ENCODE measurements at places on chromosomes 11 and 22.

DNA sequence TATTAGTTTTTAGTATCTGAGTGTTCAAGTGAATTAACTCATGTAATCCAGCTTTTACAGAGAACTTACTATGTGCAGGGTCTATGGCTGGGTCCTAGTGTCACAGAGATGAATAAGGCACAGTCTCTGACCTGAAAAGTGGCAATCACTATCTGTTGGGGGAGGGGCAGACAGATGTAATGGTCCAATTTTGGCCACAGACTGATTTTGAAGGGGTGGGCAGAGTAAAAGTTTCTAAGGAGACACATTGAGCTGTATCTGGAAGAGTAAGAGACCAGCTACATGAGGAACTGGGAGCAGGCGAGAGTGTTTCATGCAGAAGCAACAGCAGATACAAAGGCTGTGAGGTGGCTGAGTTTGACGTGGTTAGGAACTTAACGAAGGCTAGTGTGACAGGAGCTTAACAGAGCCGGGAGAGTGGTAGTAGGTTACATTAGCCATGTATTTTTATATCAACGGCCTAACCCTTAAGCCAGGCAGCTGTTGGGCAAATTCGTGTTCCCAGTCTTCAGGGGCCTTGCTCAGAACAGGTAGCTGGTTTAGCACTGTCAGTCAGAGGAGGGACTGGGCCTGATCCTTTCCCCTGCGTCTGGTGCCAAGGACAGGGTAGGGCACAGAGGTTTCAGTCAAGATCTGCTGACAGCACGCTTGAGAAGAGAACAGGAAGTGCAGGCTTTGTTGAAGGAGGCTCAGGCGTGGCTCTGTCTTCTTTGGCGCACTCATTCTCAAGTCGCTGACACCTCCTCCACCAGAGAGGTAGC, 1.4 kb upstream of the STIM1 start:
- DNase-seq: peak; percentile 49

DNA sequence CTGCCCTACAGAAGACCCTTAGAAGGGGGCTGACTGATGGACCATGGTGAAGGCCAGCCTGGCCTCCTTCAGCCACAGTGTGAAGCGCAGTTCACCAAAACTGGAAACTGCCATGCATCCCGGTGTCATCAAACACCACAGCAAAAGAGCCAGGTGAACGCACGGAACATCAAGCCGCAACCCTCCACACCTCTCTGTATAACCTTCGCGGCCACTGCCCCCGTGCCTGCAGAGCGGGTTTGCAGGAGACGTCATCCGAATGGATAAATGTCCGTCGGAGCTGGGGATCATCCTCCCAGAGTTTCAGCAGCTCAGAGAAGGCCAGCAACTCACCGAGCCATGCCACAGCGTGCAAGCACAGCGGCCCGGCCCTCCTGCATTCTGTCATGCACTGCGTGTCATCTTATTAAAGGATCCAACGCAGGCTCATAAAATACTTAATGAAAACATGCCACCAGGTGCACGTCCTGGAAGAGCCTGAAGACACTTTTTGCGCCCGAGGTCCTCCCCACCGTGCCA, 309.9 kb downstream of the BRD1 start:
- DNase-seq: no peak

DNA sequence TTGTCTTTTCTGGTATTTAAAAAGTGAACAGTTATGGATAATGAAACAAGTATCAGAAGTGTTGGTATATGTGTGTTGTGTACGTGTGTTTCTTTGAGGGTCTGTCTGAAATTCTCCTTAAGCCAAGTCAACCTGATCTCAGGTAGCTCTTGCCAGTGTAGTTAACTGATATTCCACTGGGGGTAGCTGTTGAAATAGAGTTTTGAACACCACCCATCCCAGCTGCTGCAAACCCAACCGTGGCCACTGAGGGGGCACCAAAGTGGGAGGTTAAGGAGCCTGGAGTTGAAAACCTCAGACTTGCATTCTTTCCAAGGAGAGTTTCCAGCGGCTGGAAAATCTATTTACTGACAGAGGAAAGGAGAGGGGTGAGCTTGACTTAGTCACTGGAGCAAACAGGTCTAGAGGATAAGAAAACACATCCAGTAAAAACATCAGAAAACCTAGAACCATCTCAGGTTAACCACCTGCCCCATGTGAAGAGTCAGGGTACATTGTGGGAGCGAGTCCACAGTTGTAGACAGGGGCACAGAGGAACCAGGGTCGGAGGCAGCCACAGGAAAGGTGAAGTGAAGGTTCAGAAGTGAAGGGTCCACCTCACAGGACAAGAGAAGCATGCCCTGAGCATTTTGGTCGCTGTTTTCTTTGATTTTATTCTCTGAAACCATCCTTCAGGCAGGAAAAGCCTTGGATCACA, 8.8 kb upstream of the CUL5 start:
- DNase-seq: no peak

DNA sequence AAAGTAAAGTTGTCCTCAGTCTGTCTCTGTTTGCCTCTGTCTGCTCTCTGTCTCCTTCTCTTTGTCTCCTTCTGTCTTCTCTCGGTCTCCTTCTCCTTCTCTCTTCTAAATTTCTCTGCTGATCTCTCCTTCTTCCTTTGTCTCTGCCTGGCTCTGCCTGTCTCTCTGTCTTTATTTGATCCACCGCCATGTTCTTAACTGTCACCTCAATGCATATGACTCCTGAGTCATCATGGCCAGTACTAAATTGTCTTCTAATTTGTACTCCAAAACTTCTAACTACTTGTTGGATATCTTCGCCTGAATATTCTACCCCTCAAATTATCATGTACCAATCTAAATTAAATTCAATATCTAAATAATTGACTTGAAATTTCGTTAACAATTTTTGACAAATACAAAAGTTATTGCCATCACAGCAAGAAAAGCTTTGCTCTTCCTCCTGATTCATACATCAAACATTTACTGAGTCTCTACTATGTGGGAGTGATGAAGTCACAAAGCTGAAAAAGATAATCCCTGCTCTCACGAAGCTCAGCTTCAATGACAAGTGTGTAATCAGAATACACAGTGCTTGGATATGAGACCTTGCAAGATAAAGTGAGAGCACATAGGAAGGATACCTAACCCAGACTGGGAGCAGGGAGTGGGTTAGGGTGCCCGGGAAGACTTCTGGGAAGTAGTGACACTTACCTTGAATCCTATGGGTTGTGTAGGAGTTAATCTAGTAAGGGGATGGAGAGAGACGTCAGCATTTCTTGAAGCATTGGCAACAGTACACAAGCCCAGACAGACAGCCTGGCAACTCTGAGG, 193.0 kb downstream of the MAML2 start:
- no peak for DNase-seq

GRCh38 chr11:41201156-41201555, 258.3 kb downstream of the LRRC4C start:
- no peak for DNase-seq

DNA sequence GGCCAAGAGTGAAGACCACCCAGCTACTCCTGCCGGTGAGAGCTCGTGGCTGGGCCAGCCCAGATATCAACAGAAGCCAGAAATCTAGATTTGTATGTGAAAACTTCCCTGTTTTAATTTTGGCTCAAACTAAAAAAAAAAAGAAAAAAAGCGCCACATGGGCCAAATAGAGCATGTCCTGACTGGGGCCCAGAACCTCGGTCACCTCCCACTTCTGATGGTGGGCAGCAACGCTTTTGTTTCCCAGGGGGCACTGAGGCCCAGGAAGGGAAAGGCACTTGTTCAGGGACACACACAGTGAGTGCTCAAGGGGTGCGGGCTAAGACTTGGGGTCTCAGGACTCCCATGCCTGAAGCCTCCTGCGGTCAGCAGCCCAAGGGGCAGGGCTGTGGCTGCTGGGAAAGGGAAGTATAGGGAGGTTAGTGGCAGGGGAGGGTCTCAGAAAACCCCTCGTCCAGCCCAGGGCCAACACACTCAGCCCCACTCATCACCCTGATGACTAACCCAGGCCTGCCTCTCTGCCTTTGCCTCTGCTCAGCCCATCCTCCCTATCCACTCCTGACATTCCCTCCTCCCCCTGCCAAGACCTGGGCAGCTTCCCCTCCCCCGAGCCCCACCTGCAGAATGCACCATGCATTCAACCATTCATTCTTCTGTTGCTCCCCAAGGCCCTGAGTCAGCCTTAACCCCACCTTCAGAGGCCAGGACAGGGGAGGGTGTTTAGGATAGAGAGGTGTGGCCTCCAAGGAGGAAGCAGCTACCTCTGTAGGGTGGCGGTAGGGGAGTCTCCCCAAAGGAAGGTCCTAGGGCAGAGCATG, 30.0 kb upstream of the TCF20 start:
- no peak for DNase-seq

GRCh38 chr22:23682077-23682476, 8.7 kb upstream of the RGL4 start:
- no peak for DNase-seq

DNA sequence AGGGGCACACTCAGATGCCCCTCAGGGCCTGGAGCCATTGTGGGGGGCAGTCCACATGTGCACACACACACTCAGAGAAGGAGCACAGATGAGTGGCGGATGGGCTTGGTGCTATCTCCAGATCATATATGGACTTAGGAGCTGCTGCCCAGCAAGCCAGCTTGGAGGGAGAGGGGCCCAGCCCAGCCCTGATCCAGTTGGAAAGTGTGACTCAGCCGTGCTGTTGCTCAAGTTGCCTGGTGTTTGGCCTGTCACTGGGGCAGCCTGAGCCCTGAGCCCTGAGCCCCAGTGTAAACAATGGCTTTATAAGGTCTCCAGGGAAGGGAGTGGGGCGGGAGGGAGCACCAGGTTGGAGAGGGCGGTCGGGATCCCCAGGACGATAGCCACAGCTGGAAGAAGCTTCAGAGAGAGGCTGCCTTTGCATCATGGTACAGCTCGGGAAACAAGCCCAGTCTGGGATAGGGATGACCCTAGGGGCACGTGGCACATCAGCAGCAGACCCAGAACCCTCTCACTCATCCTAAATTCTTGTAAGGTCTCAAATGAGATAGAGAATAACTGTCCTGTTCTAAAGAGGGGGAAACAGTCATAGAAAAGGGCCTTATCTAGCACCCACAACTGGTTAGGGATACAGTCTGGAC, 4.8 kb downstream of the SELENOM start:
- no peak for DNase-seq

DNA sequence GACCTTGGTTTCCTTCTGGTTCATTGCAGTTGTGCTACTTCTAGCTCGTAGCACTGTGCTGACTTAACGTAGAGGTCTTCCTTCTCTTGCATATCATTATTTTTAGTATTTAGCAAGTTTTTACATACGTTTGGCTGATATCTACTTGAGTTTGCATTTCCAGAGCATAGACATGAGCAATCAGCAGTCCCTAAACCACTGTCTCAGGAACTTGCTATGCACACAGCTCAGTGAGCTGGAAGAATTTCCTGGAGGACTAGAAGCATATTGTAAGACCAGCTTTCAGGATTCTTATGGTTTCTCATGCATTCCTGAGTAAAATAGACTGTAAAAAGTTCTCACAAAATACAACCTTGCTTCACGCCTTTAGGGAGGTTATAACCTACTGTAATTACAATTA, 226.7 kb upstream of the PDGFD start:
- no peak for DNase-seq

DNA sequence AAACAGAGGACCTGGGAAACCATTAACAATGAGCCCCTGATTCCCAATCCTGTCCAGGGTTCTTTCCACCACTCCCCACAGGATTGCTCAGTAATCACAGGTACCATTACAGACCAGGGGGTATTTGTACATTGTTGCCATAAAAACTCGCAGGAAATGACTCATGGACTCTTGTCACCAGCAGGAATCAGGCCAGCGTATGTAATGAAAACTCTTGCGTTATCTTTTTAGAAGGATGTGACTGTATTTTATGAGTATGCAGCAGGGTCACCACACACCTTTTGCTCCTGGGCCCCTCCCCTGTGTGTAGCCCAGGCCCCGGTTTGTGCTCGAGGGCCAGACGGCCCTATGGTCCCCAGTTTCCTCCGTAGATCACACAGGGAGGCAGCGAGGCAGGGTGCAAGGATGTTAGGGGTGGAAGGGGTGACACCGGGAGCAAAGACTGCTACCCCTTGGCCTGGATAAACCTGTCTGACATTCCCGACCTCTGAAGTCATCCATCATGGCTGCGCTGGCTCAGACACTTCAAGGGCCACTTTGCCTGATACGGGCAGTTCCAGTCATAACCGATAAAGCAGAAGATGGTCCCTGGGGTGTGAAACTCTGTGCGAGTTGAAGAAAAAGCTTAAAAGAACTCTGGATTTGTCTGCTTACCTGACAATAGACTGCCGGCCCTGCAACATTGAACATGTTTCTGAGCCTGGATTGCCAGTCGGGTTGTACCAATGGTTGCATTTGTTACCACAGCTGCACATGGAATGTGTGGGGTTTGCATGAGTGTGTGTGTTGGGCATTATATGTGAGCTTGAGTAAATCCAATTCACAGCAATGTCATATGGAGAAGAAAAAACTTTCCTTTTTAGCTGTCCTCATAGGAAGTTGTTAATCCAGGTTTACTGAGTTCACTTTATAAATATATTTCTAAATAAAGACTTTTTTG, 56.9 kb downstream of the MICAL2 start:
- no peak for DNase-seq

DNA sequence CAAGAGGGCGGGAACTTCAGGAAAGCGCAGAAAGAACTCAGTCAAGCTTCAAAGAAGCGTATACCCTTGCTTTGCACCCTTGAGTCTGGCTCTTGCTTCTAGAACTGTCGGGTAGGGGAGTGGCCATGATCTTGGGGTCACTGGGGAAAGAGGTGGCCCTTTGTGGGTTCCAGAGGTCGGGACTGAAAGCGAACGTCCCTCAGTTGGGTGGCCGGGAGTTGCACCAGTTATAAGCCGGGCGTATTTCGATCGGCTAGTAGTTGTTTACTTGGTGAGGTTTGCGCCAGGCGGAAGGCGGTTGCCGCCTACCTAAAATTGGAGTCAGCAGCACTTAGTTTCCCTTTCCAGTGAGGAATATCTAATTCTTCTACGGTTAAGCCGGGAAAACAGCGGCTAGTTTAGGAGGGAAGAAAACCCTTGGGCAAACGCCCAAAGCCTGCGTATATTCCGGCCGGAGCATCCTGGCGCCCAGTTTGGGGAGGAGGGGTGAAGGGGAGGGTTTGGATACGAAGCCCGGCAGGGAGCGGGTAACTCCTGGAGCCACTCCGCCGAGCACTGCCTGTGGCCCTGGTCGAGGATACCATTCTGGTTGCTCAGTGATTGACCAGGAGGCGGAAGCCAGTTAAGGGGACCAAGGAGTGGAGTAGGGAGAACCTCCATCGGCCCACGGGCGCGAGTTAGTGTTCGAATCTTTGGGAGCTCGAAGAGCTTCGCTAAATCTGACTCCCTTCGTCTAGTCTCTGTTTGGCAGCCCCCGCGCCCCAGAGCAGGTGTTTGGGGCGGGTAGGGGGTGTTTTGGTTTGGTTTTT, 807 bp upstream of the WT1 start:
- DNase-seq: no peak

- no peak for DNase-seq
These were observed 42.7 kb downstream of the SCN3B start for GRCh38 chr11:123611698-123612097.

GRCh38 chr11:13348305-13348704, 70.7 kb downstream of the BMAL1 start:
- no peak for DNase-seq

DNA sequence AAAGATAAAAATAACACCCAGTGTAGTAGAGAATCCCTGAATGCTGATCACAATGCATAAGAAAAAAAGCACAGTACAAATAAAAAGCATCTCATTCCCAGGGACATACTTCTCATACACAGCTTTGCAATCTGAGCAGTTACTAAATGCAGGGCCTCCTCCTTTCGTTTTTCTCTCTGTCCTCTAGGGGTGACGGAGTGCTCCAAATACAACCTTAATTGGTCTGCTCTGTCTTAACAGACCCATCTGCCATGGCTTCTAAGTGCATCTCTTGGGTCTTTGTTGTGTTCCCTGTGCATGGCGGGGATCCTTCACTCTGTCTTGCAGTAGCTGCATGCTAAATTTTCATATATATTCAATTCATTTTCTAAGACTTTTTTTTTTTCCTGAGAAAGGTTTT, 1114.2 kb upstream of the RAG2 start:
- no peak for DNase-seq

GRCh38 chr11:100602716-100603115, 84.4 kb upstream of the ARHGAP42 start:
- DNase-seq: no peak

All from activated gamma-delta T cell treated with anti-CD3 and anti-CD28 coated beads, Interleukin-2, amount 50 U/mL, for 16 hours (primary cell).